ENCODE measurements at places on chromosomes 11 and 22. TPM values are rescaled to one million over a fixed set of nuclear protein-coding genes. Genes with fewer than 3 reads are reported as not detected.

The C11orf91 gene
- total RNA-seq, result 0.54 TPM

- H3K27me3 ChIP-seq, result no peaks in the 10 kb centered on the region
- no peaks in the 10 kb centered on the region for H3K4me1 ChIP-seq
- no peak overlapping the region for H3K4me3 ChIP-seq
Measured at GRCh38 chr11:97702951-97703350, 1313.1 kb downstream of the JRKL start.

The YPEL1 gene
- 3.1 TPM for total RNA-seq

GRCh38 chr11:108902027-108902469 is 237.2 kb downstream of the DDX10 start:
- no peak for DNase-seq
- no peaks in the 10 kb centered on the region for H3K27me3 ChIP-seq
- no peaks in the 10 kb centered on the region for H3K36me3 ChIP-seq
- no peak overlapping the region for H3K4me3 ChIP-seq
- peak overlapping the region; percentile 45 for H3K27ac ChIP-seq
